ENCODE measurements at places on chromosomes 7 and 10.
A peak's percentile ranks its signal among the peaks of the same experiment; 100 is the strongest.

- DNase-seq, result no peak
These were observed 554.0 kb downstream of the MDFIC start for GRCh38 chr7:115475761-115476385.

DNA sequence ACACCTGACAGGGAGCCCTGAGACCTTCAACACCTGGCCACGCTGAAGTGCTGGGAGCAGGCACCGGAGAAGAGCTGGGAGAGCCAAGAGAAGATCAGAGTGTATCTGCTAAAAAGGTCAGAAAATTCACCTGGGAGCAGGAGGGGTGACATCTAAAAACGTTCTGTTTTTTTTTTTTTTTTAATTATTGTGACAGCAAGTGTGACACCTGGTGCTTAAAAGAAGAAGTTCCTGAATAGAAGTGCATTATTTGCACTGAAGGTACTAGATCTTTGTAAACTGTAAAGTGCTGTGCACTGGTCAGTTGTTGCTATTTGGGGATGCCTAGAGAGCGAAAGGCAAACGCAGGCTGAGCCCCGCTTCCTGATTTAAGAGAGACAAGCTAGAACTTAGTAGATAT, 422.0 kb downstream of the PLXNA4 start:
- DNase-seq, result no peak

- no peak for DNase-seq
These were observed 395.3 kb downstream of the PTPRN2 start for GRCh38 chr7:158192184-158192835.

DNA sequence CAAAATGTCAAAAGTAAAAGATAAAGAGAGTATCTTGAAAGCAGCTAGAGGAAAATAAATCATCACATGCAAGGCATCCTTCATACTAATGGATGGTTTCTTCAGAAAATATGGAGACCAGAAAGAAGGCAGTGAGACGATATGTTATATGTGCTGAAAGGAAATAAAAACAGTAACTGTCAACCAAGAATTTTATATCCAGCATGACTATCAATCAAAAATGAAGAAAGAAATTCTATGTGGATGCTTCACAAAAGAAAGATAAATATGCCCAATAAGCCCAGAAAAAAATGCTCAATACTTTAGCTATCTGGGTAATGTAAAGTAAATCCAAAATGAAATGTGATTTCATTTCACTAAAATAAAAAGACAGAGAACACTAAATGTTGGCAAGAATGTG, 142.1 kb downstream of the DGKI start:
- DNase-seq, result no peak

- no peak for DNase-seq
These were observed 197.5 kb downstream of the ARHGAP21 start for GRCh38 chr10:24526085-24526649.

- DNase-seq, result no peak
These were observed 15.9 kb upstream of the ADCK2 start for GRCh38 chr7:140656548-140657515.

DNA sequence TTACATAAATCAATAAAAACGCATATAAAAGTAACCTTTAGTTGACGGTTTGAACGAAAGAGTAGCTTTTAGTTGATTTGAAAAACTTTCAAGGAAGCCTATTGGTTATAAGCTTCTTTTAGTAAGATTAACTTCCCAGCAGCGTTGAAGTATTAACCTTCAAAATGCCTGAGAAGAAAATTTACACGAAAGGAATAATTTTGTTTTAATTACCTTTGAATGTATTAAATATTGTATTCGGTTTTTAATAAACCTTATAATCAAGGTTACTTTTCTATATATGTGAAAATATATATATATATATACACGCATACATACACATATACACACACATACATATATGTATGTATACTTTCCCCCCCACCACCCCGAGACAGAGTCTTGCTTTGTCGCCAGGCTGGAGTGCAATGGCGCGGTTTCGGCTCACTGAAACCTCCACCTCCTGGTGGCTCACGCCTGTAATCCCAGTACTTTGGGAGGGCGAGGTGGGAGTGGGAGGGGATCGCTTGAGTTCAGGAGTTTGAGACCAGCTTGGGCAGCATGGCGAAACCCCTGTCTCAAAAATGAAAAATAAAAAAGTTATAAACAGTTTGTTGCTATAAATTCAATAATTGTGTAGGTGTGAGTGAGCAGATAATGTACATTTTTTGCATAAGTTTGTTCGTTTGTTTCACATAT, 57.6 kb upstream of the EZH2 start:
- peak; percentile 30 for DNase-seq

GRCh38 chr7:111363099-111363498, 199.2 kb downstream of the IMMP2L start:
- no peak for DNase-seq

DNA sequence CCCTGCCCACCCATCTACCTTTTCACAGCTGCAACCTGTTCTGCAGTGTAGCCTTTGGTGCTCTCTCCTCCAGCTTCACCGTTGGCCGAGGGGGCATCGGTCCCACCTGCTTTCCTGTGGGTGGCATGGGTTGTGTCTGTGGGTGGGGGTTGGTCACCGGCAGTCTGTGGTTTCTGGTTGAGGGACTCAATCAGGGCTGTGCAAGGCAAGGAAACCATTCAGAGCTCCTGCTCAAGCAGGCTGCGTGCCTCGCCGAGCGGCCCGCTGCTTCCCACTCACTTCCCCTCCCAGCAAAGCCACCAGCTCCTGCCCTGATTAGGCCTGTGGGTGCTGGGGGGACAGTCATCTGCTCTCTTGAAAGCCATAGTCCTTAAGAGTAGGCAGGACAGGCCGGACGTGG, 9.8 kb downstream of the DNAJB12 start:
- no peak for DNase-seq

GRCh38 chr10:17432723-17433122, 21.7 kb downstream of the ST8SIA6 start:
- no peak for DNase-seq

- no peak for DNase-seq
These were observed 365.6 kb upstream of the AUTS2 start for GRCh38 chr7:69232445-69233376.

DNA sequence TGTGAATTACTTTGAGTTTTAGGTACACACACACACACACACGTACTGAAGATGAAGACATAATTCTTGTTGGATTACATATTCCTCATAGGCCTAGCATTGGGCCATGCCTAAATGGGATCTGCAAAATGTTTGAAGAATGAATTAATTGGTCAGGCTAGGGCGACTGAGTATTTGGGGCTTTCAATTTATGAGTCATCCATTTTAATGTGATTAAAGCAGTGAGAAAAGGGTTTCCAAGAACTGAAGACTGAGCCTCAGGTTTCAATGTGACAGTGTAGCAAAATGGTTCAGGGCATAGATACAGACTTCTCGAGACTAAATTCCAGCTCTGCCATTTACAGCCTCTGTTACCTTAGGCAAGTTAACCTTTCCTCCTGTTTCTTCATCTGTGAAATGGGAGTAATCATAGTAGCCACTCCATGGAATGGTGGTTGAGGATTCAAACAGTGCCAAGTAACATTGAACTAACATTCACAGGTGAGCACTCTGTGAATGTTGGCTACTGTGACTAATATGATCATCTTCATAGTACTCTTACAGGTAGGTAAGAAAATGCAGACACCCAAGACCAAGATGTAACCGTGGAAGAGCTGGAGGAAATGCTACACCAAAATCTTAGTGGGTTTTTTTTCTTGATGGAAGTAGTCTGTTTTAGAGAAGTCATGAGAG, 7.6 kb downstream of the BPGM start:
- DNase-seq, result no peak

DNA sequence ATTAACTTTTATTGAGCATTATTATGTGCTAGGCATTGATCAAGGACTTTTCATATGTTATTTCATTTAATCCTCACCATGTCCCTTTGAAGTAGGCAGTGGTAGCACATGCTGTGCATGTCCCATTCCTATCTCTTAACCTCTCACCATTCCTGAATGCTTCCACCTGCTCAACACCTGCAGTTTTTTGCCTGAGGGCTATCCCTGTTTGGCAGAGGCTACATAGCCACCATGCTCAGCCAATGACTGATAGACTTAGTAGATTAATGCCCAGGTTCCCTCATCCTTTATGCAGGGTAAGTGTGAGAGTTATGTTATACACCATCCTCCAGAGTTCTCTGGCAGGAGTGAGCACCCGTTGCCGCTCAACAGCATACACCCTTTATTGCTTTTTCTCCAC, 387.8 kb downstream of the BBS9 start:
- DNase-seq, result no peak

GRCh38 chr10:119355930-119356329, 148.6 kb downstream of the GRK5 start:
- DNase-seq, result no peak

DNA sequence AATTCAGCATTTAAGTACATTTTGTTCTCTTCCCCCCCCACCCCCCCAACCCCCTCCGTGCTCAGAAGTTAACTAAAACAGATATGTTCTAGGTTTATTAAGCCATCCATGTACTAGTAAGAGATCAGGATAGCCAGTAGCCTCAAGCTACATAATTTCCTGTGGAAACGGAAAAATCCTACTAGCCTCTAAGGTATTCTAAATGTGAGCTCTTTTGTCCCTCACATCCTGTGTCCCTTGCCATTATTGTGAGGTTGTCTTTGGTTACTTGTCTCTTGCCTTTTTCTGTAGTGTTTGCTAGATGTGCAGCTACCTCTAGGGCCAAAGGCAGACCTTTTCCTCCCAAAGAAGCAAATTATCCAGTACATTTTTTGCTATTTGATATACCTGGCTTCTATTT, 92.1 kb downstream of the BTRC start:
- no peak for DNase-seq

- DNase-seq, result no peak
These were observed 108.1 kb downstream of the ANLN start for GRCh38 chr7:36497775-36498174.

DNA sequence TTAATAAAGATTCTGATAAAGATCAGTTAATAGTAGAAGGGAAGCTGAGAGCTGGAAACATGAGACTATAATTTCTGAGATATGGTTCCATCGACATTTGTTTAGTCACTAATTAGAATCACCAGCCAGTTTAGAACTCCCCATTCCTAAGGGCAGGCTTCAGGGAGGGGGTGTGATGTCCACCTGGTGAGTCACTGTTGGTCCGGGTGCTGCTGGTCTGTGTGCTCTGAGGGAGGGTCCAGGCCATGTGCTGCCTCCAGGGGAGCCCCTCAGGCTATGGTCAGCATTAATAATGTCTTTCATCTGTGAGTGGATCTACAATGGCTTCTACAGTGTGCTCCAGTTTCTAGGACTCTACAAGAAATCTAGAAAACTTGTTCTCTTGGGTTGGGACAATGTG, 115.8 kb downstream of the ADAM12 start:
- DNase-seq, result no peak

- no peak for DNase-seq
These were observed 232.5 kb upstream of the CCDC6 start for GRCh38 chr10:60138842-60139241.

GRCh38 chr10:60139798-60140566, 233.6 kb upstream of the CCDC6 start:
- no peak for DNase-seq

GRCh38 chr7:101116898-101117297, 10.0 kb upstream of the SERPINE1 start:
- DNase-seq, result no peak

GRCh38 chr10:13528123-13528874, 515 bp downstream of the BEND7 start:
- DNase-seq, result no peak

DNA sequence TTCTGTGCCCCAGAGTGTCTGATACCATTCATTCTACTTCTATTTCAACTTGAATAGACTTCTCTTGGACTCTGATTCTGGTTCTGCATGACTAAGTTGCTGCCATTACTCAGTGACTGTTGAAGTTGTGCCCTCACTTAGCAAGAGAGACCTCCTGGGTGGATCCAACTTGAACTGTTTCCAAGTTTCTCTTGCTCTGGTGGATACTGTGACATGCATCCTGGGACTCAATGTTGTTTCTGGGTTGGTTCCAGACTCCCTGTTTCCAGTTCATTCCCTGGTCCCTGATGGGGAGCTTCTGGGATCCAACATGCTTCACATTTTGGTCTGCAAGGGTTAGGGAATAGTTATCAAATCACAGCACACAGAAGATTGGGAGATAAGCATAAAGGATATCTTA, 26.2 kb upstream of the PRPF18 start:
- DNase-seq, result no peak

DNA sequence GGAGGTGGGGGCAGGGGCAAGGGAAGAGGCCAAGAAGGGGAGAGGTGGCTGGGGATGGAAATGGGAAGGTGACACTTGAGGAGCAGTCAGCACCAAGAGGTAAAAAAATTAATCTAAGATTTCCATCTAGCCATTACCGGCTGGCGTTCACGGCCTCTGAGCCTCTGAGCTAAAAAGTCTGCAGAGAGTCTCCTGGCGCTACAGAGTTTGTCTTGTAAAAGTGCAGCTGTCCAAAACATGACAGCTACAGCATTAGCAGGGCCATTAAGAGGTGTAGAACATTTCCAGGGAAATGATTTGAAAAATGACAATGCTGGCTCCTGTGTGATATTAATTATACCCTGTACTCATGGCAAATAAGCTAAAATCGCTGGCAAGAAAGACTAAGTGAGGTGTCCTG, 167.6 kb downstream of the LRMDA start:
- DNase-seq, result no peak

All from stimulated activated CD4-positive, alpha-beta T cell treated with anti-CD3 and anti-CD28 coated beads, TNF-alpha, amount 100 ng/mL, for 1 hour (primary cell).